ENCODE measurements at places on chromosomes 7 and 10.

GRCh38 chr10:16986406-16987205 is 143.0 kb downstream of the CUBN start:
- DNase-seq: no peak

DNA sequence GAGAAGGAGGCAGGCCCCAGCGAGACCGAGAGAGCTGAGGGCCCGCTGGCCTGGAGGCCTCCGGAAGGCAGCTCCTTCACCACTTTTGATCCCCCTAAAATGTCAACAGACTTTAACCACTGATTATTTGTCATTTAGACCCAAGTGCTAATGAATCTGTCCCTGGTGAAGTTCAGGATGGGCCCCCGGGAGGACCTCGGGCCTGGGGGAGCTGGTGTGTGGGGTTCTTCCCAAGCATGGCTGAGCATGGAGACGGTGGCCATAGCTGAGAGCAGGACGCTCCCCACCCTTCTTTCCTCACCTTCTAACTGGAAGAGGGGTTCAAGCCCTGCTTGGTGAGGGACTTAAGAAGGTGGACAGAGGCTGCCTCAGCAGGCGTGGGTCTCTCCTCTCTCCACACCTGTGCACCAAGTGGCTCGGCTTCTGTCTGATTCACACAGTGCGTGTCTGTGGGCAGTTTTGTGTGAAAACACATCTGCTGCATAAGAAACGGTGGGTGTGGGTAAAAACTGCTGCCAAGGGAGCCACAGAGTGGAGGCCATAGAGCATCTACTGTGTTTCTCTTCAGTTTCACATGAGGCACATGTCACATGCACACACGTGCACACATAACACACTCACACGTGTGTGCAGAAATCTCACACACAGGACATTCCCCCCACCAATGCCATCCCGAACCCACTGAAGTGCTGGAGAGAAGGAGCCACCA is 53.5 kb upstream of the VIPR2 start:
- no peak for DNase-seq

GRCh38 chr7:77524731-77525130 is 12.4 kb upstream of the PTPN12 start:
- DNase-seq: no peak

DNA sequence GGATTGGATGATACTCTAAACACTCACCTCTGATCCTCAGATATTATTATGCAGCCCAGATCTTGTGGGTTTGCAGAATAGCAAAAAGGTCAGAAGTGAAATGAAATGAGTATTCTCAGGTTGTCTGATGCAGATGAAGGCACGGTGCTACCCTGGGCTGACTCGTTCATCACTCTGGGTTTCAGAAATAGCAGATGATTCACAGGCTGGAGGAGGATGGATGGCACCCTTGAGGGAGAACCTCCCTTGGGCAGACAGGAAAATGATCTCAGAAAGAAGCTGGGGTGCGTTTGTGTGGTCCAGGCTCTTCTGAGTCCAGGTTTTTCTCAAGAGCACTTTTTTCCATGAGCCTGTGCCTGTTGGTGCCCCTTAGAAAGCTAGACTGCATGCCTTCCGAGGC is 515.8 kb upstream of the MKI67 start:
- DNase-seq: no peak

- no peak for DNase-seq
Observed at GRCh38 chr10:124106241-124106879, 13.0 kb upstream of the CHST15 start.

DNA sequence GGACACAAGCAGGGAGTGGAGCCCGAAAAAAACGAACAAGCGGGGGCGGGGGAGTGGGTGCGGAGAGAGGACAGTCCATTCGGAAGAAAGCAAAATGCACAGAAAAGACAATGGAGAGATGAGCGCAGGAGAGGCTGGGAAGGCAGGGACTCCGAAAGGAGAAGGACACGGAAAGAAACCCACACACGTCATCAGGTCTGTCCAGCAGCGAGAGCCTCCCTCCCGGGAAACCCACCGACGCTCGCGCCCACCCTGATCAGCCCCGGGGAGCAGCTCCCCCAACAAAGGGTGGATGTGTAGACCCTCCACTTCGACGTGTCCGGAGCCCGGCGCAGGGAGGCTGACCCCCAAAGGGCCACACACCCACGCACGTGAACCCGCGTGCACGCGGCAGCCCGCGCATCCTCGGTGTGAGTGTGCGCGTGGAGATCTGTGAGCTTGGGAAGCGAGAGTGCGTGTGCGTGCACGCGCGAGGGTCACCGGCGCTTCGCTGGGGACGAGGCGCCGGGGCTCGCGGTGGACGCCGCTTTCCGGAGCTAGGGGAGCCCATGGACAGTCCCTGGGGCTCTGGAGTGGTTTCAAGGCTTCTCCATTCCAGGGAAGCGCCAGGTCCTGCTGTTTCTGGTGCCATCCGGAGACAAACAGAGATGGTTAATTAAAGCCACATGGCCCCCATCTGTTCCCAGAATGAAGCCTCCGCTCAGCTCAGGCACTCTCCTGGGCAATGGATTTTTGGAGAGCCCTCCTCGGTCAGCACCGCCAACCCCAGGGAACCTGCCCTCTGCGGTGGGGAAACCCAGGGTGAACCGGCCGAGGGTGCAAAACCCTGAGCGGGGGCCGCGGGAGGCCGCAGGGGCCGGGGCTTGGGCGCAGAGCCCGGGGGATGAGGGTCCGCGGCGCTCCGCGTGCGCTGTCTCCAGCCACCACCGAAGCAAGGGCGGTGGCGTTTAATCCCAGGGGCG is 916 bp downstream of the LAMB1 start:
- no peak for DNase-seq

DNA sequence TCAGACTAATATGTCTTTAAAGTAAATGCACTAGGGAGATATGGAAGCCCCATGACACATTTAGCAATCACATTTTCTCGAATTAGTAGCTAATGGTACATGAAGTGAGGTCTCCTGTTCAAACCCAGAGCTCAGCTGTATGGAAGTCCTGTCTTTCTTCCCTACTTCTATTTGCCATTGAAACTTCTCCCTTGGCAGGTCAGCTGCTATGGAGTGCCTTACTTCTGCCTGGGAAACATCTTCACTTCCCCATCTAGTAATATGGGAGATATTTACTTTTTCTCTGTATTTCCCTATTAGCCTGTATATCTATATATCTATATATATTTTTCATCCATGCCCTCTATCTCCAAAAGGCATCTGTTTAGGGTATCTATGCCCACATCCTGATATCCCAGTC is 225.3 kb upstream of the INHBA start:
- DNase-seq: no peak

DNA sequence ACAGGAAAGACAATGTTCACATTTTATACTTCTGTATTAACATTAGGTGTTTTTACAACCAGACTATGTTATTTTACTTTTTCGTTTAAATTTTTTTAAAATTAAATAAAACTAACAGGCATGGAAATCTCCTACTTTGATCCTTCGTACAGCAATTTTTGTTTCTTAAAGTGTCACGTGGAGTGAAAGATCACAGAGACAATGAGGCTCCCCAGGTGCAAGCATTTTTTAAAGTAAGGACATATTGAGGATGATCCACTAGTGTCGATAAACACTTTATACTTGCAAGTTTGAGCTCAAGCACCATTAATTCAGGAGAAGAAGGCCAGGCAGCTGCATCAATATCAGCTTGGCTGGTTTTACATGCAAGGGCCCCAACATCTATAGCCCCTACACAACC is 68.5 kb upstream of the FAM133B start:
- DNase-seq: no peak

DNA sequence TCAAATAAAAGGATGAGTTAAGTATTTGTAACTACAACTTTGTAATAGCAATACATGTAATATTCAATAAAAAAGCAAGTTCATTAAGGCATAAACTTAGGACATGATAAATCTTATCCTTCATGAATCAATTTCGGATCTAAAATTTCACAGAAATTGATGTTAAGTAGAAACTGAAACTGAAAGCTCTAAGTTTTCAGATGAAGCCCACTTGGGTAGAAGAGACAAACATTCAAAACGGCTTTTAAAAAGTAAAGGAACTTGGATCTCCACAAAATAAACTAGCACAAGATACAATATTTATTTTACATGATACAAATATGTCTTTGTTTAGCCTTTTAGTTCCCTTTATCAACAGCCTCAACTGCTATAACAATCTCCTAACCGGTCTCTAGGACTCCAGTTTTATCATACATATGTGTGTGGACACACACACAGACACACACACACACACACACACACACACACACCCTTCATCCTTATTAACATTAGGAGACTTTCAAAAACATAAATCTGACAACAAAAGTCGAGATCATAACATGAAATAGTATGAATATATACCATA is 83.7 kb downstream of the USP6NL start:
- no peak for DNase-seq

GRCh38 chr10:68536973-68537372 is 9.7 kb upstream of the SLC25A16 start:
- no peak for DNase-seq

GRCh38 chr7:140295224-140295738 is 103.0 kb downstream of the SLC37A3 start:
- DNase-seq: no peak

GRCh38 chr10:120181154-120181553 is 275.9 kb upstream of the PLPP4 start:
- no peak for DNase-seq

- no peak for DNase-seq
Observed at GRCh38 chr7:25805027-25805687, 346.8 kb upstream of the NFE2L3 start.

DNA sequence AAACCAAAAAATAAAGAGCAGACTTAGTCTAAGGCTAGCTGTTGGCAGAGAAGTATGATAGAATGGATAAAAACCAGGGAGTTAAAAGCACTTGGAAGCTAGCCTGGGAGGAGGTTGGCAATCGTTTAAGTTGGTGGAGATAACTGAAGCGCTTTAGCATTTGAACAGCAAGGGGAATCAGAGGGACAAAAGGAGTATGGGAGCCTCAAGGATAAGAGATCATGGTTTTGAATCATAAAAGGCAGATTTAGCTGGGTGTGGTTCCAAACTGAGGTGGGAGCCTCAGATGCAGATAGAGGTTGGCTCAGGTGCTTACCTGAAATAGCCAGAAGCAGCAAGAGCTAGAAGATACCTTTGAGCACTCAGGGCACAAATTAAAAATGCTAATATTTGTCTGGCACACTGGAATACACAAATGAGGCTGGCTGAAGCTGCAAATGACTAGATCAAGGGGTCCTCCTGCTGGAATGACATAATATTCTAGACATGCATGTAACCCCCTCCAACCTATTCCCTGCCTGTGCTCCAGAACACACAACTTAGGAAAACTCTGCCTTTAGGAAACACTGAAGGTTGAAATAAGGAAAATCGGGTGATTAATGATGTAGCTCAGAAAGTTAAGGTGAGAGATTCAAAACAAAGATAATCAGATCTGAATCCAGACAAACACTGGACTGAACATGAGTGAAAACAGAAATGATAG is 372.3 kb upstream of the LRRN3 start:
- DNase-seq: no peak

DNA sequence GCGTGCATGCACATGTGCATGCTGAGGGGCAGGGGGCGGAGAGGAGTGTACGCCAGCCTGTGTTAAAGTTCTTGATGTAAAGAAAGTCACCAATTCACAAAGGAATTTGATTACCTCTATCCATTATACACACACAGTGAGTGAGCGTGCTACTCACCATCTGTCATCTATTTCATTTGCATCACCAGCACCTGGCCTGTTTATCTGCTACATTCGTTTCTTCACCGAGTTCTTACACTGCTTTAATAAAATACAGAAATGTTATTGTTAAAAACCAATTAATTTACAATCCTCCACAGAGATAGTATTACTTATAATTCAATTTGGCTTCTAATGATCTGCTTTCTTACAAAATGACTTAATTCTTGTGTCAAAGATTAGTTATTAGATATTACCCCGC is 32.6 kb downstream of the NEUROD6 start:
- no peak for DNase-seq

Measured in CD4-positive, alpha-beta T cell treated with Interferon alpha-2 for 1 hour (primary cell).